ENCODE measurements at places on chromosomes 13 and 19. TPM values are rescaled to one million over a fixed set of nuclear protein-coding genes. Genes with fewer than 3 reads are reported as not detected.

Gene GNG8
- total RNA-seq = not detected

- no peak overlapping the region for H3K27ac ChIP-seq
- no peak overlapping the region for H3K4me3 ChIP-seq
- DNase-seq = no peak
- no peaks in the 10 kb centered on the region for H3K4me1 ChIP-seq
- no peaks in the 10 kb centered on the region for H3K36me3 ChIP-seq
Observed at GRCh38 chr19:7795555-7796161, 32.6 kb downstream of the CLEC4M start.

GRCh38 chr13:63614874-63615612 lies 2199.4 kb upstream of the PCDH20 start:
- H3K4me1 ChIP-seq = no peaks in the 10 kb centered on the region
- H3K4me3 ChIP-seq = no peak overlapping the region
- DNase-seq = no peak
- no peak overlapping the region for H3K27ac ChIP-seq
- H3K27me3 ChIP-seq = no peaks in the 10 kb centered on the region

GRCh38 chr13:91305652-91306051 lies 41.8 kb upstream of the MIR17HG start:
- no peak overlapping the region for H3K4me3 ChIP-seq
- DNase-seq = no peak
- no peak overlapping the region for H3K27ac ChIP-seq
- no peaks in the 10 kb centered on the region for H3K36me3 ChIP-seq

DNA sequence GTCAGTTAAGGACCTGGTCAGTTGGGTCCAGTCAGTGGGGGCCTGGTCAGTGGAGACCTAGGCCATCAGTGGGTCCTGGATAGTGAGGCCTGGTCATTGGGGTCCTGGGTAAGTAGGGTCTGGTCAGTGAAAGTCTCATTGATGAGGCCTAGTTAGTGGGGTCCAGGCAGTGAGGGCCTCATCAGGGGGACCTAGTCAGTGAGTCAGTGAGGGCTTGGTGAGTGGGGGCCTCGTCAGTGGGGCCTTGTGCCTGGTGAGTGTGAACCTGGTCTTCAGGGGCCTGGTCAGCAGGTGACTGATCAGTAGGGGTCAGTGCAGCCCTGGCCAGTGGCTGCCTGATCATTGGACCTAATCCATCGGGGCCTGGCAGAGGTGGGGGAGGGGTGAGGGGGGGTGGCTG lies 42.6 kb upstream of the TPM4 start:
- H3K27ac ChIP-seq = no peak overlapping the region
- no peak for DNase-seq
- peaks cover 12% of the 10 kb centered on the region for H3K27me3 ChIP-seq
- no peaks in the 10 kb centered on the region for H3K4me1 ChIP-seq
- H3K4me3 ChIP-seq = no peak overlapping the region

DNA sequence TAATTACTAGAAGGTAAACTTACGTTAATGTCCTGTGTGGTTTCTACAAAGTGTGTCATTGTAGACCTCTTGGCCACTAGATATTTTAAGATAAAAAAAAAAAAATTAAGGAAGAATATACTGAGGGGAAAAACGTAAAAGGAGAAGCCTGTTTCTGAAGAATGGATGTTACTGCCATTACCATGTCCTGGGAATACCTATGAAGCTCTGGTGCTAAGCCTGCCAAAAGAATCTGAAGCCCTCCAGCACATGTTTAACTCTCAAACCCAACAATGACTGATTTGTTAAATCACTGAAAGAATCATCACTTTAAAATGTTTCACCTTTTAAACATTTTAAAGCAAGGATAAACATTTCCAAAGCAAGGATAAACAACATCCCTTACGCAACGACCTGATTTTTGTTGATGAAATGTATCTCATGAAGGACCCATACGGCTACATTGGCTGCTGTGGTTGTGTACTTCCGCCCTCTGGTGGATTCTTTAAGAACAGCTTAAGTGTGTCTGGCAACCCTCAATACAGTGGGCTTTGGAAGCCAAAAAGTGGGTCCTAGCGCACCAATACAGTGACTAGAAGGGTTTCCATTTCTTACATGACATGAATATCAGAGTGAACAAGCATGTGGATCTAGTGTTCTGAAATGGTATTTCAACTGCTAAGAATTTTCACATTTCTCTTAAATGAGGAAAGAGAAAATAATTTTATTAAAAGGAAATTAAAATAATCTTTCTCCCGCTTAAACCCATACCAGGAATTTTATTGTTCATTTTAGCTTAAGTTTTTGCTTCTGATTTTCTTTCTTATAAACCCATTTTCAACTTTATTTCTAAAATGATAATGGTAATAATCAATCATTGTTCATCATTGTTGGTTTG lies 74.5 kb upstream of the RAP2A start:
- H3K36me3 ChIP-seq = peaks cover 6% of the 10 kb centered on the region
- H3K4me1 ChIP-seq = no peaks in the 10 kb centered on the region
- peak; percentile 50 for DNase-seq

GRCh38 chr13:48163061-48163460 lies 68.2 kb upstream of the MED4 start:
- no peak overlapping the region for H3K27ac ChIP-seq
- H3K36me3 ChIP-seq = no peaks in the 10 kb centered on the region
